ENCODE measurements at places on chromosomes 3 and 15.

DNA sequence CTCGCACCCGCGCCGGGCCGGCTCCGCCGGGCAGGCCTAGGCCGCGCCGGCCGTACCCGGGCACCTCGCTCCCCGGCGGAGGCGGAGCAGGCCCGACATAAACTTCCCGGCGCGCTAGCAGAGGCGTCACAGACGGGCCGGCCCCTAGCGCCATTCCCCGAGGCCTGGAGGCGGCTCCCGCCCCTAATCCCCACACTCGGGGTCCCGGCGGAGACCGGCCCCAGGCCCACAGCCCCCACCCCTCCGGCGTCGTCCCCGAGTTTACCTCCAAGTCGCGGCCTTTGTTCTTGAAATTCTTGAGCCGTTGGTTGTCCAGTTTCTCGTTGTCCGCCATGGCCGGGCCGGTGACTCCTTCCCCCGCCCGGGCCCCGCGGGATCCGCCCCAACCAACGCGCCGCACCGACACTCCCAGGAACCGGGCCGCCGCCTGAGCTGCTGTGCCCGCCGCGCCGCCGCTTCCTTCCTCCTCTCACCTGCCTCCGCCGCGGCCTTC lies 376 bp downstream of the KPNA4 start:
- peak; percentile 56 for DNase-seq

DNA sequence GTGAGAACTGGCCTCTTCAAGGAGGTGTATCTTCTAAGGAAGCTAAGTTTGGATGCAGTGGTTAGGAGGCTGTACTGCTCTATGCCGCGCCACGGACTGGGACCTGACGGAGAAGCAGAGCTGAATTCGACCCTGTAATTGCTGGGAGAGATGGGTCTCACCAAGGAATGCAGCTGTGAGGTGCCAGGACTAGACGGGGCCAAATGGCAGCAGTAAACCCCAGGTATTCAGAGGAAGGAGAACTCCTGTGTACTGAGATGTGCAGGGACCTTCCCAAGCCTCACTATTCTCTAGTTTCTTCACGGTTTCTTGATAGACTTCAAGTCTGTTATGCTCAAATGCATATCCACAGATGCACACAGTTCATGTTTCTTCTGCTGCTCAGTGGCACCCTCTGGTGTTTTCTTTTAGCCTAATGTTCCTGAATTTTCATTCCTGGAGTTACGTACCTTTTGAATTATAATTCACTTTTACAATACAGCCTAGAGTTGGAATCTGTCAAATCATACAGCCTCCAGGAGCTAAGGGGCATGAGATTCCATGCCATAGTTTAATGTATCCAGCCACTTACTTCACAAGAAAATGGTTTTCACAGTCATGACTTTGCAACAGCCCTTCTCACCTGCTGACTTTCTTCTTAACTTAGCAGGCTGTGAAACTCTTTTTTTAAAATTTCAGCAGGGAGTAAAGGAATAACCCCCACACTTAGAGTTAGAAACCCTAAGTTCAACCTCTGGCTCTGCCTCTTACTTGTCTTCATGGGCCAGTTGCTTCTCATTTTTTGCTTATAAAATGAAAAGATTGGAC lies 61.8 kb downstream of the GLDN start:
- no peak for DNase-seq

GRCh38 chr3:161822291-161822690 lies 325.7 kb downstream of the OTOL1 start:
- no peak for DNase-seq

GRCh38 chr3:102194760-102195159 lies 240.1 kb upstream of the ZPLD1 start:
- DNase-seq, result no peak

DNA sequence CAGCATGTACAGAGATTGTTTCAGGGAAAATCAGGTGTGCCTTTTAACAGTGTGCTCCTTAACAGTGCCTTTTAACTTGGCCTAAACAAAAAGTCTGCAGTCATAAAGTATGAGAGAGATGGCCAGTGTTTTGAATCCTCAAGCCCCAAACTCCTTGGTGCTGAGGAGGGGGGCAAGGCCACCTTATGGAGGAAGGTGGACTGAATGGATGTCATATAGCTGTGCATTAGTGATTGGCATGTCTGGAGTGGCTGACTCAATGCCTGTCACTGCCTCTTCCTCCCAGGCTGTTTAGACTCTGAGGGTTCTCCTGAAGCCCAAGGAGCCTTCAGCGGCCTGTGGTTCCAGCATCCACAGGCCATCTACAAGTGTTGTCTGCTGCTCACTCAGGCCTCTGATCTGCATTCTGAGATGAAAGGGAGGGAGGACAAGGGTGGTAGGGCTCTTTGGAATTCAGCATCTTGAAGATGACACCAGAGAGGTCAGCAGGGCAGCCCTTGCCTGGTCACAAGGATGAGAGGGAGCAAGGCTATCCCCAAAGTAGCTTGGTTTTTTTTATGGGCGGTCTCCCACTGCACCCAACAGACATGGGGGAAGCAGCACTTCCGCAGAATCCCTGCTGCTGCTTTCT lies 1.5 kb downstream of the FOXL2NB start:
- DNase-seq, result no peak

- DNase-seq, result no peak
These were observed 24.3 kb downstream of the PDZRN3 start for GRCh38 chr3:73600293-73600938.

- DNase-seq, result no peak
These were observed 275.8 kb upstream of the RBMS3 start for GRCh38 chr3:29004885-29005599.

- no peak for DNase-seq
These were observed 6.2 kb upstream of the NEO1 start for GRCh38 chr15:73046073-73046472.

- no peak for DNase-seq
These were observed 5.7 kb downstream of the PLCH1 start for GRCh38 chr3:155739154-155739553.

DNA sequence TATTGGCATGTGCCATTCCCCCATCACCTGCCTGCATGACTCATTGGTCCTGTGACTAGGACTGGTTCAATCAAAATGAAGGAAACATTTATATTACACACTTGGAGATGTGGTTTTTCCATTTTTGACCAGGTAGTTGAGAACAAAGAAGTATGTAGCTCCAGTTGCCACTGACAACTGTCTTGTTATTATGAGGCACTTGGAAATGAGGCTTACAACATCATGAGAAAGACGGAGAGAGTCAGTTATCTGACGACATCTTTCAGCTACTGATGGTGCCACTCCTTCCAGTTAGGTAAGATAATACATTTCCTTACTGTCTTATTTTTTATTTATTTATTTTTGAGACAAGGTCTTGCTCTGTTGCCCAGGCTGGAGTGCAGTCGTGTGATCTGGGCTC lies 21.8 kb upstream of the PROK2 start:
- DNase-seq, result no peak

DNA sequence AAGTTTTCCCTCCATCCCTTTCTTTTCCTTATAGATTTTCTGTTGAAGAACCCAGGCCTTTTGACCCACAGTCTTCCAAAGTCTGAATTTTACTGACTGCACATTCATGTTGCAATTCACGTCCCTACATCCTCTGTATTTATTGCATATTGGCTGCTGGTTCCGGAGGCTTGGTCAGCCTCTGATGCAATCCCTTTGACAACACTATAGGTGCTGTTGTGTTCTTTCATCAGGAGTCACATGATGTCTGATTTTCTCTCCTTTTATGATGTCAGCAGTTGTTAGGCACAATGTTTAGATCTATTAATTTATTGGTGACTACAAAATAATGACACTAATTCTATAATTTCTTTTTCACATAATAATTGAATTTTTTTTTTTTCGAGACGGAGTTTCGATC lies 8.7 kb downstream of the CYP1A1 start:
- DNase-seq, result no peak

DNA sequence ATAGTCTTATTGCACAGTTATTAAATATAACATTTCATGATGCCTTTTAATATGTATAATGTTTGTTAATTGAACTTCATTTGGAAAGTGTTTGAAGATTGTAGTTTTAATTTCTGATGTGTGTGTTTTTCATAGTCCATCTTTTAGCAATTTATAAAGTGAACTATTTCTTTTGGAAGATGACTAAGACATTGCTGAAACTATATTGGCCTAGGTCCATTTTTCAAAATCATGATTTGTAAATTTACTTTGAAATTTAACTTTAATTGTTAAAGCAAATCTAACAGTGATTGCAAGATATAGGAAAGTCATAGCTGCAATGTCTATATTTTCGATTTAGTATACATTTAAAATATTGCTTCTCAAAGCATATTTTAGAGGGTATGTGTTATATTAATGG lies 30.8 kb downstream of the MCTP2 start:
- DNase-seq, result no peak

DNA sequence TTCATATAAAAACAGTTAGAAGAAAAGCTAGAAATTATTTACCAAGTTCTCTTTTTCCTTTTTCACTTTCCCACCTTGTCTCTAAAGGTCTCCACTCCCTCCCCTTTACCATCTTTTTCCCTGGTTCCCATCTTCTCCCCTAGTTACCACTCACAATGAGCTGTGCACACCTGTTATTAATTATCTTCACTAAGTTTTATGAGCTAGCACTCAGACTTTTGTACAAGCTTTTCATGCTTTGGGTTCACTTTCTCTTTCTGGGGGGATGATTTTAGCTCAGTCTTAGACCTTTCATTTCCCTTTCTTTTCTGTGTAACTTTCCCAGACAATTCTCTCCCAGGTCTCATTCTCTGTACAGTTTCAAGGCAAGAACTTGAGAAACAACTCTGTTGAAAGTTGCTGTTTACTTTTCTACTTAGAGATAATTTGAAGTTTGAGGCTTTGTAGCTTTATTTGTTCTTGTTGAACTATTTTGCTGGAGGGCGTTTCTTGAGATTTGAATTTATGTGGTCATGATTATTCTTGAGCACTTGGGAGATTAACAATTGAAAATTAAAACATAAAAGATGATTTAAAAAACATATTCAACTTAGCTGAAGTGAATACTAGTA lies 24.0 kb upstream of the AADAC start:
- DNase-seq, result no peak

GRCh38 chr15:79834495-79834894 lies 62.3 kb downstream of the MTHFS start:
- no peak for DNase-seq

DNA sequence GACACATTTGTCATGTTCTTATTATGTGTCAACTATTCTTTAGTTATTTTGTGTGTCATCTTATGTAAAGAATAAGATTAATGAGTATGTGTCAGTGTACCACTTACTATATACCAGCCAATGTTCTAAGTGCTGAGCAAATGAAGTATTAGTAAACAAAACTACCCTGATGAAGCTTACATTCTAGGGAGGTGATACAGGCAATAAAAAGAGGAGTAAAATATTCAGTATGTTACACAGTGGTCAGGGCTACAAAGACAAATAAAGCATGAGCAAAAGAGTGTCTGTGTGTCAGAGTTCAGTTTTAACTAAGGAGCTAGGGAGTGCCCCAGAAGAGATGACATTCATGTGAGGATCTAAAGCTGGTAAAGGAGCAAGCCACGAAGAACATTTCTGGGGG lies 79.1 kb downstream of the TRPC1 start:
- DNase-seq, result no peak

- no peak for DNase-seq
These were observed 137.0 kb upstream of the C2CD4B start for GRCh38 chr15:62301993-62302675.

DNA sequence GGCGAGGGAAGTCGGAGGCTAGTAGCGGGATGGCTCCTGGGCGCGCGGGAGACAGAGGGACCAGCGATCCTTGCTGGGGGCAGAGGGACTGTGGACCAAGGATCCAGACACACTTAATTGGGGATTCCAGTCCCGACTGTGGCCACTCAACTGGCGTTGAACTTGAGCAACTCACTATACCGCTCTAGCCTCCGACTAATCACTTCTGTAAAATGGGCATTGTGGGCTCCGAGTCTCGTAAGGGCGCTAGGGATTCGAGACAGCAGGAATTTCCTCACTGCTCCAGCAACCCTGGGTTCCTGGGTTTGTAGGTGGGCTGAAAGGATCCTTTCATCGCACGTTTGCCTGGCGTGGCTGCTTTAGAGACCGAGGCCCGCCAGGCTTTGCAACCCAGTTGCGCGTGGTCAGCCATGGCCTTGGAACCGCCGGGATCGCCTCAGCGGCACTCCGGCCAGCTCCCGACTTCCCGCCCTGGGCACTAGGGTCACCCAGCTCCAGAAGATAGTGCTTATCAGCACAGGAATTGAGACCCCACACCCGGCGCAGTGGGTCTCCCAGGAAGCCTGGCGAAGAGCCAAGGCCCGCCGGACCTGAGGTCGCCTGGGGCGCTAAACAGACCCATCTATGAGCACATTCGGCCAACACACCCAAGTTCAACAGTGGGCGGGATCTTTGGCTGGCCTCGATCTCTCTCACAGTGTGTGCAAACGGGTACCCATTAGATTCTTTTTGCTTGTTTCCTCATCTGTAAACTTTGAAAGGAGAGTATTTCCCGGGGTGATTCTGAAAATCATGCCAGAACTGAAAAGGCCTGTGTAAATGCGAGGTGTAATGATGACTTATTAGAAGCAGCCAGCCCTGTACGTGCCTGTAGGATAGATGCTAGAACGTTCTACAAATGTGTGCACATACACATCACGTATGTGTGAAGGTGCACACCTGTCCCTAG lies 9.9 kb downstream of the FOXL2 start:
- DNase-seq, result no peak

- no peak for DNase-seq
These were observed 1.9 kb downstream of the NEIL1 start for GRCh38 chr15:75348562-75349350.

- no peak for DNase-seq
These were observed 75.9 kb downstream of the NCEH1 start for GRCh38 chr3:172634948-172635347.

- DNase-seq, result peak; percentile 75
These were observed 109.3 kb downstream of the SHQ1 start for GRCh38 chr3:72738752-72739530.

DNA sequence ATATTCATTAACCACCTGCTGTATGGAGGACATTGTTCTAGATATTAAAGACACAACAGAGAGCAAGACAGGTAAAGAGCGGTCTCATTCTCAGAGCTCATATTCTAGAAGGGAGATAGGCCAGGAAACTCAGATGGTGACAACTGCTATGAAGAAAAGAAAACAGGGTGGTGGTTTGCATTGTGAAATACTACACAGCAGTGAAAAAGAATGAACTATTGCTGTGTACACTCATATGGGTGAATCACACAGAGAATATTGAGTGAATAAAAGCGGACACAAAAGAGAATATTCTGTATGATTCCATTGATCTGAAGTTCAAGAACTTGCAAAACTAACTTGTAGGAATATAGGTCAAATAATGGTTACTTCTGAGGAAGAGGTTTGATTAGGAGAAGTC lies 76.7 kb downstream of the TOP2B start:
- DNase-seq, result no peak

GRCh38 chr15:59232476-59232875 lies 25.8 kb downstream of the LDHAL6B start:
- DNase-seq, result no peak

- DNase-seq, result no peak
These were observed 80.8 kb upstream of the SCN5A start for GRCh38 chr3:38730281-38730680.
